Breast epithelium (tissue), 4 donors: ENCODE measurements at places on chromosomes 7 and 10.

DNA sequence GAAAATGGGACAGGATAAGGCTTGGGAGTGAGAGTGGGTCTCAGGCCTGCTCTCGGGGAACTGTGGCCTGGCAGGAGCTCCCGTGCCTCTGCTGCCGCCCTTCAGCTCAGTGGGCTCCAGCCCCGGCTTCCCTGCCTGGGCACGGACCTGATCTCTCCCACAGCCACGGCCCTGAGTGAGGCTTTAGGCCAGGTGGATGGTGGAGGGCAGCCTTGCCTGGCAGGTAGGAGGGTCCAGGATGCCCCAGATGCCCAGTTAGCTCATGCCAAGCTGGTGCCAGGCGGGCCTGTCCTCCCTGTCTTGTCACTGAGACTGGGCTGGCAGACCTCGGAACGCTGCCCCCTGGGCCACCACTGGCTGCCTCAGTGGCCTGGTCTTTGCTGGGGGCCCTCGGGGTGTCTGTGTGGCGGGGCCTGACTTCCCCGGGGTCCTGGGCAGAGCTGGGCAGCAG lies 116.6 kb downstream of the INPP5A start:
- no peak for DNase-seq

DNA sequence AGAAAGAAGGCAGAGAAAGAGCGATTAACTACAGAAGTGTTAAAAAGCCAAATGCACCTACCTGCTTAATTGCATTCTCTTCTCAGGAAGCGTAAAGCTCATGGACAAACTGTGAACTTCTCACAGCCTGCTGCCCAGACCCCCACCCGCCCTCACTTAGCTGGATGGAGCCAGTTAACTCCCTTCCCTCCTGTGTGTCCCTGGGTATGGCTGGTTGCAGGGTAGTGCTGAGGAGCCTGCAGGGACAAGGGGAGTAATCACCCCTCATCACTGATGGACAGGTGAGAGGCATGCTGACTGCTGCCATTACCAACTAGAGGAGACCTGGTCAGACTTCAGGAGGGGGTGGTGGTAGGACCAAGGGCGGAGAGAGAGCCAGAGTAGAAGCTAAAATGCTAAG lies 37.5 kb downstream of the ENO4 start:
- DNase-seq = no peak

DNA sequence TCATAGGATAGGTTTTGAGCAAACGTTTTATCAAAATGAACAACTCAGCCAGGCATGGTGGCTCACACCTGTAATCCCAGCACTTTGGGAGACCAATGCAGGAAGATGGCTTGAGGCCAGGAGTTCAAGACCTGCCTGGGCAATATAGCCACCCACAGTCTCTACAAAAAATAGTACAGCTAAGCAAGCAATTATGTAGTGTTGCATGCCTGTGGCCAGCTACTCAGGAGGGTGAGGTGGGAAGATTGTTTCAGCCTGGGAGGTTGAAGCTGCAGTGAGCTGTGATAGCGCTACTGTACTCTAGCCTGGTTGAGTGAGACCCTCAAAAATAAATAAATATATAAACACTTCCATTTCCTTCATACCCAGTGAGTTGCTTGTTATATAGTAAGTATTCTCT lies 67.1 kb downstream of the LSMEM1 start:
- DNase-seq = no peak

DNA sequence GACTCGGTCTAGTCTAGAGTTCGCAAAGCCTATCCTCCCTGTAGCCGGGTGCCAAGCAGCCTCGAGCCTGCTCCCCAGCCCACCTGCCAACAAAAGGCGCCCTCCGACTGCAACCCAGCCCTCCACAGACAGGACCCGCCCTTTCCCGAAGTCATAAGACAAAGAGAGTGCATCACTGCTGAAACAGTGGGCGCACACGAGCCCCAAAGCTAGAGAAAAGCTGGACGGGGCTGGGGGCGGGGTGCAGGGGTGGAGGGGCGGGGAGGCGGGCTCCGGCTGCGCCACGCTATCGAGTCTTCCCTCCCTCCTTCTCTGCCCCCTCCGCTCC lies 622 bp upstream of the COL1A2 start:
- no peak for DNase-seq

GRCh38 chr10:4678951-4679671 lies 146.9 kb upstream of the AKR1E2 start:
- no peak for DNase-seq

- no peak for DNase-seq
These were observed 48.4 kb downstream of the BMPR1A start for GRCh38 chr10:86804805-86805204.
